Parietal lobe (tissue), 2 donors: ENCODE measurements at places on chromosomes 13 and 19. TPM values are rescaled to one million over a fixed set of nuclear protein-coding genes. Genes with fewer than 3 reads are reported as not detected.

Gene APC2
- total RNA-seq = 276 TPM

Gene ZNF221
- total RNA-seq = 41.0 TPM

Gene CLEC11A
- total RNA-seq = 2.5 TPM

Gene ZNF563
- 2.5 TPM for total RNA-seq

Gene EFNA2
- total RNA-seq = 7.5 TPM

Gene ATP4A
- not detected for total RNA-seq

Gene WDR18
- total RNA-seq = 36.0 TPM

Gene RUVBL2
- 92.6 TPM for total RNA-seq

Gene GADD45B
- 2.8 TPM for total RNA-seq

Gene JSRP1
- not detected for total RNA-seq

Gene LYPD3
- total RNA-seq = not detected

Gene FUT6
- total RNA-seq = not detected

Gene FCER2
- total RNA-seq = not detected

Gene RGCC
- 15.0 TPM for total RNA-seq

Gene PAN3
- total RNA-seq = 59.5 TPM

Gene ZNF440
- 31.6 TPM for total RNA-seq

Gene SLC8A2
- total RNA-seq = 42.3 TPM

Gene OR4F17
- total RNA-seq = not detected

Gene RFPL4A
- not detected for total RNA-seq

Gene HAUS8
- 2.5 TPM for total RNA-seq

Gene SULT2A1
- not detected for total RNA-seq

Gene SLAIN1
- 525 TPM for total RNA-seq

Gene ZNF610
- 24.4 TPM for total RNA-seq

Gene PLA2G4C
- 9.1 TPM for total RNA-seq

Gene ZNF616
- 35.1 TPM for total RNA-seq

Gene GPR180
- 10.0 TPM for total RNA-seq

Gene ZNF528
- total RNA-seq = 138 TPM

Gene ZNF524
- total RNA-seq = 4.7 TPM

Gene ZNF90
- 7.5 TPM for total RNA-seq

Gene CGB8
- total RNA-seq = not detected

Gene DYRK1B
- total RNA-seq = 30.4 TPM

Gene FXYD7
- 26.6 TPM for total RNA-seq

Gene ZNF442
- 6.6 TPM for total RNA-seq

Gene PTPRH
- total RNA-seq = not detected

Gene CRB3
- not detected for total RNA-seq

Gene CBLC
- total RNA-seq = not detected

Gene SPACA4
- total RNA-seq = not detected

Gene RLN3
- not detected for total RNA-seq

Gene PINLYP
- total RNA-seq = 14.4 TPM

Gene ZNF841
- 68.9 TPM for total RNA-seq

Gene ELAVL3
- total RNA-seq = 198 TPM

Gene TSSK6
- total RNA-seq = 1.3 TPM

Gene FLT3LG
- not detected for total RNA-seq

Gene FLT1
- total RNA-seq = 10.0 TPM

Gene TMEM145
- total RNA-seq = 77.6 TPM

Gene USPL1
- total RNA-seq = 47.0 TPM

Gene EXOC3L2
- total RNA-seq = not detected

Gene SIGLEC10
- total RNA-seq = 1.9 TPM

Gene PTGIR
- not detected for total RNA-seq

Gene PRTN3
- 0.94 TPM for total RNA-seq

Gene NLRP11
- not detected for total RNA-seq

Gene HMG20B
- 11.0 TPM for total RNA-seq

Gene ZNF211
- total RNA-seq = 51.3 TPM
